Fibroblast of skin of right biceps (primary cell): ENCODE measurements at places on chromosomes 7 and 10.
A peak's percentile ranks its signal among the peaks of the same experiment; 100 is the strongest.

DNA sequence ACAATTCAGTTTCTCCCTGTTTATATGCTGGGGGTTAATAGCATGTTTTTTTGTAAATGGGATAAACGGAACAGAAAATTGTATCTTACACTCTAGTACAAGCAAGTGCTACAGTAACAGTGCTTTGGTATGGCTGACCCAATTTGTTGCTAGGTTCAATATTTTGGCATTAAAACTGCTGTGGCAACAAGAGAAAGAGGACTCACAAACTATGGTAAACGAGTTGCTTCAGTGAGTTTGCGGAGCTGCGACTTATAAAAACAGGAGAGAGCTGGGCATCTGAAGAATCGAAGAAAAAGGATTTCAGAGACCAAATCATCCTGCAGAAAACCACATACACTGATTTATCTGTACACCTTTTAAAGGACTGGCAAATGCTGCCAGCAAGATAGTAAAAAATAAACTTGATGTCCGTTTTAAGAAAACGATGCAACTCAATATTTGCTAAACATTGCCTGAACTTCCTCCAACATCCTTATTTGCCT is 2.2 kb downstream of the GLUD1 start:
- peak; percentile 11 for DNase-seq

- no peak for DNase-seq
These were observed 105.4 kb upstream of the BET1 start for GRCh38 chr7:94109556-94109955.

- peak; percentile 37 for DNase-seq
These were observed 186.7 kb upstream of the PLXDC2 start for GRCh38 chr10:19629567-19629966.

DNA sequence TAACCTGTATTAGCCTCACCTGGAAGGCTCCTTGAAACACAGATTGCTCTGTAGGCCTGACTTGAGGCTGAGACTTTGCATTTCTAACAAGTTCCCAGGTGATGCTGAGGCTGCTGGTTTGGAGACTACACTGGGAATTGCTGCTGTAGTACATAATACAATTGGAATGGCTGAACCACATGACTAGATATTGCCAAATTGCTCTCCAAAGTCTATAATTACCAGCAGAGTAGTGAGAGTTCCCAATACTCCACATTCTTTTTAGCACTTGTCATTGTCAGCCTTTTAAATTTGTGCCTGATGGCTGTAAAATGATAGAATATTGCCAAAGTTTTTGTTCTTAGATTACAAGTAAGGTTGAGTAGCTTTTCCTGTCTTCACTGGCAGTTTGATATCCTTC is 39.9 kb downstream of the PLEKHA8 start:
- peak; percentile 90 for DNase-seq

- no peak for DNase-seq
These were observed 11.1 kb upstream of the ZMIZ1 start for GRCh38 chr10:79057481-79058275.
